ENCODE measurements at places on chromosomes 16 and 17.

DNA sequence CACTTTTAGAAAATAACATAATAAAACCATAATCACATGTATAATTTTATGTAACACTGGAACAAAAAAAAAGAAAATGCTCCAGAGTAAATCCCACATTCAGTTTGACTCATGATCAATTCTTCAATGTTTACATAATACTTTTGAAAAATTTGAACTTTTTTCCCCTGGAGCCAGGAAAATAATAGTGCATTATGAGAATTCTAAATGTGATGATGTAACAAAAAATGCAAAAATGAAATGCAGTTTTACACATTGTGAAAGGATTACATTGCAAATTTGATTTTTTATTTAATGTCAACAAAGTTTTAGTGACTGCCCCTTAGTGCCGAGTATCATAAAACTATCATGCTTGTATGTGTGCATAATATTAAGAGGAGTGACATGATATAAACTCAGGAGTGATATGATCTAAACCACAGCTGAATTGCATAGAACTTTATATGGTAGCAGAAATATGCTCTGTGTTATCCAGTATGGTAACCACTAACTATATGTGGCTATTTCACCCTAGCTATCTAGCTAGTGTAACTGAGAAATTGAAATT lies 238.2 kb downstream of the CDH8 start:
- no peak for DNase-seq

DNA sequence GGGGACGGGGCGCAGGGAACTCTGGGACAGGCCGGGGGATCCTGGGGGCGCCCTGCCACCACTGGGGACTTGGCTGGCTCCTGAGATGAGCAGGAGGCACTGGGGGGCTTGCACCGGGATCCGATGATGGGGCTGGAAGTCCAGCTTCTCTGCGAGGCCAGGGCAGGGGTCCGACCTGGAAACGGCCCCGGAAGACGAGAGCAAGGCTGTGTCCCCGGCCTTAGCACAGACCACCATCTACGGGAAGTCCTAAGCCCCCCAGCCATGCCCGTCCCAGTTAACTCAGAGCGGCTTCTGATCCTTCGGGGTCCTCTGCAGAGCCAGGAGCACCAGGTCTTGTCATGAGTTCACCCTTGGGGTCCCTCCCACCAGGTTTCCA lies 573 bp downstream of the CDT1 start:
- DNase-seq = no peak

- DNase-seq = no peak
Observed at GRCh38 chr17:58621174-58621573, 70.7 kb downstream of the TEX14 start.

GRCh38 chr17:46989637-46990431 lies 10.8 kb upstream of the RPRML start:
- DNase-seq = no peak

DNA sequence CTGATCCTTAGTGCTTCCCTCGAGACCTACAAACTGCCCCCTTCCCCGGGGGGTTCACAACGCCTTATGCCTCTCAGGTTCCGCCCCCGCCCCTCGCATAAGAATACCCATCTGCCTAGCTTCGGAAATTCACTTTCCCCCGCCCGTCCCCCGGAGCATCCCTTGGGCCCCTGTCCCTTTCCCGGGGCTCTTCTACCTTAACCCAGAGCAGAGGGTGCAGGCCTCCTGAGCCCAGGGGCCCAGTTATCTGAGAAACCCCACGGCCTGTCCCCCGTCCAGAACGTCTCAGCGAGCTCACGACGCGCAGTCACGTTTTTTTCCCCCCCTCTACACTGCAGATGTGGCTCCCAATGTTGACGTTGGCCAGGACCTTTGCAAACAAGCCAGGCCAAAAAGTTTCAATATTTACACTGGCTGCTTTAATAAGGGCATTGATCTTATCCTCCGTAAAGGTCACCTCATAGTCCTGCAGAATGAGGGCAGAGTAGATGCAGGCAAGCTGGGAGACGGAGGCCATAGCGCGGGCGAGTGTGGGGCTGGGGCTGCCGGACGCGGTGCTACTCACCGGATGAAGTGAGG lies 1.4 kb upstream of the NBR1 start:
- no peak for DNase-seq

DNA sequence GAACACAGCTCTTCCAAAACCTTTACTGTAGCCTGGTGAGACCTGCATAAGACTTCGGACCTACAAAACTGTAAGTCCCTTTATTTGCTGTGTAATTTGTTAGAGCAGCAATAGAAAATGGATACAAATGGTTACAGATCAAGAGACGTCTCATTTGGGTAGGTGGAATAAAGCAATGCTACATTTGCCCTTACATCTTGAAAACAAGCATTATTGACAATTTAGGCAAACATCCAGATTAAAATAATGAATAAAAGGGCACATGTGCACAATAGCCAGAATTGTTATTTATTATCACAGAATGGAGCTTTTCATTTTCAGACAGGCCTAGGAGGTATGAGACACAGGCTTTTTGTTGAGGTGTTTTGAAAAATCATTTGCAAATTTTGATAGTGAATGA lies 222.2 kb upstream of the CPHXL start:
- DNase-seq = no peak

DNA sequence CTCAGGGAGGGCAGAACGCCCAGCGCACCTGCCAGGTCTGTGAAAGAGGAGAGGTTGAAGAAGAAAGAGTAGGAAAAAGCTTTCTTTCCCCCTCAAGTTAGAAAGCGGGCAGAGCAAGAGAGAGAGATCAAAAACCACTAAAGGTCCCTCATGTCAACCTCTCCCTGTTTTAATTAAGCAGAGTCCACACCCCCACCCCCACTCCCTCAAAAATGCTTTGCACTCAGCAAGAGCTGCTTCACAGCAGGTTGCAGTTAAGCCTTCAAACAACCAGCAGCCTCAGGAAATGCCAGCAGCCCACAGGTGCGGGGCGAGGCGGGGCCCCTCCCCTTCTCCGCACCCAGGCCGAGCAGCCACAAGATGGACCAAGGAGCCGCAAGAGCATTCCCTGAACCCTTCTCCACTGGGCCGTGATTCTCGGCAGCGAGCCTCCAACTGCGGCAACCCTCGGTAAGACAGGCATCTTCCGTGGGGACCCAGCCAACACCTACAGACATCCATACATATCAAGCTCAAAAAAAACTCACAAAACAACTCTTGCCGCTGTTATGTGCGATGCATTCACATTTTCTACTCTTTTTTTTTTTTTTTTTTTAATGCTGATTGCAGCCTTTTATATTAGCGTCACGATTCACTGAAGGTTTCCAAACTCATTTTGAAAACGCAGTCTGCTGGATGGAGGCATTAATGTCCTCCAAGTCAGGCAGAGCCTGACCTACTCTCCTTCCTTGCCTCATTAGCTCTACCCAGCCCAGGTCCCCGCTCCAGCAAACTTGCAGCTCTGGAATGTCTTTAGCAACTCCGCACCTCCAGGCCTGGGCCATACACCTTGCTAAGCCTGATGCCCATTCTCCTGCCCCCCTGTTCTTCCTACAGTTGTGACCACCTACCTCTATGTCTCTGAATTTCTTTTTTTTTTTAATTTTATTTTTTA lies 66.1 kb downstream of the AXIN2 start:
- DNase-seq = no peak

- DNase-seq = peak; percentile 25
Observed at GRCh38 chr17:45782889-45783592, 1.1 kb upstream of the CRHR1 start.

DNA sequence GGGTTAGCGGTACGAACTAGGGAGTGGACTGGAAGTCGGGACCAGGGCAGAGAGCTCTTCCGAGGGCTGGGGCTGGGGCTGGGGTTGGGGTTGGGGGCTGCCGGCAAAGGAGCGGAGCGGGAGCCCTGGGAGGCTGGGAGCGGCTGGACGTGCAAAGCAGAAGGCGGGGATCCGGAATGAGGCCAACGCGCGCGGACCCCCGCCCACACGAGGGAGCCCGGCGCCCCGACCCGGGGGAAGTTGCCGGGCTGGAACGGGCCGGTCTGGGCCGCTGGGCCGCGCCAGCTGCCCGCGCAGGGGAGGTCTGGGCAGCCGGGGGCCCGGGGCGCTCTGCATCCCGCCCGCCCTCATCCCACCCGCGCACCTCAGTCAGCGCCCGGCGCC lies 323 bp downstream of the ST3GAL2 start:
- DNase-seq = no peak

- no peak for DNase-seq
Observed at GRCh38 chr17:81866440-81867169, 4.5 kb downstream of the ARHGDIA start.

GRCh38 chr16:84758627-84759026 lies 58.8 kb downstream of the USP10 start:
- no peak for DNase-seq

DNA sequence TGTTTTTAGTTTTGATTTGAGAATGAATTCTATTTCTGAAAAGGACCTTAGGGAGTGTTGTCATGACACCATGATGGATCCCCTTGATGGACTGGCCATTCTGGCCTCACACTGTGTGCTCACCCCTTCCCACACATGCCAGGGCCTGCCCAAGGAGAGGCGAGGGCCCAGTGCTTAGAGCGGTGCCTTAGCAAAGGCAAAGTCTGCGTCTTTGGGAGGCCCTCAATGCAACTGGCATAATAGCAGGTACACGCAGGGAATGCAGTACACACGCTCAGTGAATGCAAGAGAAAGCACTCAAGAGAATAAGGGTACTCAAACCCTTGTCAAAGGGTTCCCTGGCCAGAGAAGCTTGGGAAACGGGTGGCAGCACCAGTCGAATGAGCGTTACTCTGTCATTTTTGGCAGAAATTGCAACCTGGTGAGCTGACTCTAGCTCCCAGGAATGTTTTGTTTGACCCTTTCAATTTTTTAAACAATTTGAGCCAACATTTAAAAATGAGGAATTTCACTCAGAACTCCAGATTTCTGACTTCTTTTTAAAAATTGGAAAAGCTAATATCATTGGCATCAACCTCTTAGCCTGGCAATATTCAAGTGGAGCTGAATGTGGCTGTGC lies 32.1 kb downstream of the NKD1 start:
- DNase-seq = no peak

- peak; percentile 70 for DNase-seq
Observed at GRCh38 chr16:78770353-78771091, 671.1 kb downstream of the WWOX start.

GRCh38 chr16:80161799-80162739 lies 378.7 kb upstream of the DYNLRB2 start:
- no peak for DNase-seq

DNA sequence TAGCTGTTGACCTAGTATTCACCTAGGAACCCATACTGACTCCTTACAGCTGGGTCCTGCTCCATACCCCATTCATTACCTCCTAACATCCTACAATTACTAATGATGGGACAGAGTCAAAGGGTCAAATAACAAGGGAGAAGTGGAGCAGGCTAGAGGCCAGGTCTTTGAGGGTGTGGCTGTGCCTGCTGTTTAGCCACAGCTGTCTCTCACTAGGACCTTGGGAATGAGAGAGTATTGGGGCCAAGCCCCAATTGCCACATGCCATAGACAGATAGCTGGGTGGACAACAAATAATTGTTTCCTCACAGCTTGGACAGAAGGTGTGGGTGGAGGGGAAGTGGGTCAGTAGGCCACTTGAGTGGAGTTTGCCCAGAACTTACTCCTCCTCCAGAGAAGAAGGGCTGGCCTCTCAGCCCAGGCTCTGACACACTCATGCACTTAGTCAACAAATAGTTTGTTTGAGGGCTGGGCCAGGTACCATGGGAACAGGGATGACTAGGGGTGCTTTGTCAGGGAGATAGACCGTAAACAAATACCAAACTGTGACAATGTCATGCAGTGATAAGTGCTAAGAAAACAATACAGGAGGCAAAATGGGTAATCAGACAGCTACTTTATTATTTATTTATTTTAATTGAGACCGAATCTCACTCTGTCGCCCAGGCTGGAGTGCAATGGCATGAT lies 10.2 kb upstream of the CENPT start:
- DNase-seq = no peak

- no peak for DNase-seq
Observed at GRCh38 chr16:84813141-84813934, 6.4 kb upstream of the CRISPLD2 start.

DNA sequence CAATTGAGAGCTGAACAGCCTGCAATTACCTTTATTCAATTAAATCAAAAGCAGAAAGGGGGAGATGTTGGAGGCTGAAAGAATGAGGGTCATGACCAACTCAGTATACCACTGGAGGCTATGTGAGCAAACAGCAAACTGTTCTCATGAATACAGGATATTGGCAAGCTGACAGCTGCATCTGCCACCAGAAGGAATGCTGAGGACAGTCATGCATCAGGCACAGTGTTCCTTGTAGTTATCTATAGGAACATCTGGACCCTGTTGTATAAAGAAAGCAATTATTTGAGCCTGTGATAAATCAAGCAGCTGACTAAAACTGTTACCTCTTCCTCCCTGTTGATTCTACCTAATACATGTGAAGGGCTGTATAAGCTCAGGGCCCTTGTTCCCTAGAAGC lies 2064.6 kb downstream of the TP53TG3F start:
- no peak for DNase-seq

DNA sequence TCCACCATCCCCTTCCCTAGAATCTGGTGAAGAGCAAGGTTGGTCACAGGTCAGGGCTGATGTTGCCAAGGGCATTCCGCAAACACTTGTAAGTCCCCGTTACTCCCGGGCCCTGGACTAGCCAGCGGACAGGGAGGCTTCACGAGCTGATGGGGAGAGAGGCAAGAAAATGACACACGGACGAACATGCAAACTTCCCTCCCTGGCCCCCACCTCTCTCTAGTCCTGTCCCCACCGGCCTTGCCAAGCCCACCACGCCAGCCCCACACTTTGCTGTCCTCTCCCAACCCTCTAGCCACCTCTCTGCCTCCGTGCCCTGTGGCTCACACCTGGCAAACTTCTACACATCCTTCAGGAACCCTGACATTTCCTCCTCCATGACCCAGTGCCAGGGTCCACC lies 54.8 kb downstream of the RPH3AL start:
- DNase-seq = no peak

- DNase-seq = no peak
Observed at GRCh38 chr16:67800338-67800926, 5.9 kb downstream of the RANBP10 start.

DNA sequence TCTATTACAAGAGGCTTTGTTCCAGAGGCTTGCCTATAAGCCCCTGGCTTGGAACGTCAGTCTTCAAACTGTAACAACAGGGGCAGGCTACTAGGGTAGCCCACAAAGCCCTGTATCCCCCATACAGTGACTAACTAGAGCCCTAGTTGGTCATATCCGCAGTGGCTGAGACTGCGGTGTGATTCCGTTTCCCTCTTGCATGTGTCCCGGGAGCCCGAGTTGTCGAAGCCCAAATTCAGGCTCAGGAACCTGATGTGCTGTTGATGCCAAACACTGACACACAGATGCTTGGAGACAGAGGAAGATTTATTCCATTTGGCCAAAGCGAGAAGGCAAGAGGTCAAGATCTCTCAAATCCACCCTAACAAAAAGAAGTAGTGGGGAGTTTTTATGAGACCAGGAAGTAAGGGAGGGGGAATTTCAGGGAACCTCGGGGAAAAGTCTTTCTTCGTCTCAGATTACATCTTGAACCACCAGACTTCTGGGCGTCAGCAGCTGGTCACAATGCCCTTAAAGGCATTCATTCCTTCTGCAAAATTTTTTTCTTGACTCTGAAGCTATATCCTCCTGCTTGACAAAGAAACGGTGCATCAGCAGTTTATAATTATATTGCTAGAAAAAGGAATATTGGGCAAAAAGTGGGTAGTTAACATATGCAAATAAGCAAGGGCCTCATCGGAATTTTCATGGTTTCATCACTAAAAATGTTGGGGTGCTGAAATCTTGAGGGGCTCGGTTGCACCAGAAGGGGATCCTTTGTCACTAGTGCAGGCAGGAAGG lies 879 bp downstream of the SLFN5 start:
- no peak for DNase-seq

Measured in amygdala (tissue), 56 donors.